Mucosa of gallbladder (tissue), 1 donor: ENCODE measurements at places on chromosomes 12 and 14.
A peak's percentile ranks its signal among the peaks of the same experiment; 100 is the strongest.

- no peak for DNase-seq
Observed at GRCh38 chr12:117152793-117153775, 37.2 kb downstream of the FBXO21 start.

- no peak for DNase-seq
Observed at GRCh38 chr12:6228535-6229223, 28.5 kb downstream of the CD9 start.

GRCh38 chr12:86801439-86801838 lies 545.2 kb upstream of the MGAT4C start:
- no peak for DNase-seq

- DNase-seq, result no peak
Observed at GRCh38 chr12:17097674-17098073, 491.7 kb upstream of the LMO3 start.

DNA sequence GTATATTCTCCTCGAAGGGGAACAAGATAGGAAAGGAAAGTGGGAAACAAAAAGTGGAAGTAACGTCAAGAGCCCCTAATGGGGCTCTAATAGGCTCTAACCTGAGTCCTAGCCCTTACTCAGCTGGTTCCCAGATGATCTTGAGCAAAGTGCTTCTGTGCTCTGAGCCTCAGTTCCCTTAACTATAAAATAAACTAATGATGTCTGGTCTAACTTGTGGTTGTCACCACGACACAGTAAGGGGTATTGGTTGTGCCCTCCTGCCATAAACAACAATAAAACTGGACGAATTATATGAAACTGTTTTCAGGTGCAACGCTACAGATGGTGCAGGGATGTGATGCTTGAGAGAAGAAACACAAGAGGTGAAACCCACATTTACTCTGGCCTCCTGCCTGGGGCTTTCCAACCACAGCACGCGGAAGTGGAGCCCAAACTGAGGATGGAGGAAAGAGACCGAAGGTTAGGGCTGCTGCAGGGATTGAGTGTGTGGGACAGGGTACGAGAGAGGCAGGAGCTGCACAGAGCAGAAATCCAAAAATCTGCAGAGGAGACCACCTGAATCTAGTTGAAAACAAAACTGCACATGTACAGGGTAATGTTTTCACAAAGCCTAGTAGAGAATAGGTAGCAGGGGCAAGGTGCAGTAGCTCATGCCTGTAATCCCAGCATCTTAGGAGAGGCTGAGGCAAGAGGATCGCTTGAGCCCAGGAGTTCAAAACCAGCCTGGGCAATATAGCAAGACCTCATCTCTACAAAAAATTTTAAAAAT lies 45.6 kb upstream of the BCL2L14 start:
- no peak for DNase-seq

DNA sequence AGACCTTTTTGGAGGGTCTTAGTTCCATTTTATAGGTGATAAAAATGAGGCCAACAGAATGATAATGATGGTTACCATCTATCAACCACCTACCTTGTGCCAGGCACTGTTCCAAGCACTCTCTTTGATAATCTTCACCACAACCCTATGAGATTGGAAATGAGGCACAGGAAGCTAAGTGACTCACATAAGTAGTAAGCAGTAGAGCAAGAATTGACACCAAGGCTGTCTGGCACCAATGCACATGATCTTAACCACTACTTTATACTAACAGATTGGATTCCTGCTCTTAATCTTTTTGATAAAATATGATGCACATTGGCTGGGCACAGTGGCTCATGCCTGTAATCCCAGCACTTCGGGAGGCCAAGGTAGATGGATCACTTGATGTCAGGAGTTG lies 91.4 kb downstream of the DRAM1 start:
- DNase-seq, result no peak

DNA sequence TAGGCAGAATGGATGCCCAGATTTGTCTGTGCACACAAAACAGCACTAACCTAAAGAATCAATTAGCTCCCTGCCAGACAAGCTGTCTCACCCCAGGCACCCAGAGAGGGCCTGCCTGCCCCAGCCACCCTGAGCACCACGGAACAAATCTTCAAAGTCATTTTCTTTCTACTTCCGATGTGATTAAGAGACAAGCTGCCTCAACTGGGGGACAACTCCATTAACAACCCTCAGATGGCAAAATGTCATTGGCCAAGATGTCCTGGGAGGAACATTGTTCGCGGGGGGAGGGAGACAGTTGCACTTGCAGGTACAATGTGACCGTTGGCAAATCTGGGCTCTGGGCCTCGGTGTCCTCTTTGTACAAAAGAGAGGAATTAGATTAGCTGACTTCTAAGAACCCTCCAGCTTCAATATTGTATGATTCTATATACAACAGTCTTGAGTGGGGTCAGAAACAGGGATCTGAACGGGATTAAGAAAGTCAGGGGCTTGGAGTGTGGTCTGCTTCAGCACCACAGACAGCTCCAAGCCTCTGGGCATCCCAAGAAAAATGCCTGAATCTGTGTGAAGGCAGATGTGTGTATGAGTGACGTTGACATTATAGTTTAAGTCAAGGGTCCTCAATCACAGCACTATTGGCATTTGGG lies 42.8 kb upstream of the CMKLR1 start:
- no peak for DNase-seq

GRCh38 chr12:94841177-94841576 lies 162.3 kb downstream of the NDUFA12 start:
- no peak for DNase-seq

- DNase-seq, result no peak
Observed at GRCh38 chr12:70576341-70577282, 60.6 kb downstream of the PTPRB start.

- DNase-seq, result no peak
Observed at GRCh38 chr12:88108021-88108420, 33.9 kb downstream of the CEP290 start.

GRCh38 chr12:21527451-21528180 lies 1.5 kb downstream of the SPX start:
- DNase-seq, result peak; percentile 39

GRCh38 chr14:45587142-45587541 lies 334.1 kb upstream of the MIS18BP1 start:
- DNase-seq, result no peak

GRCh38 chr12:6899427-6899826 lies 5.2 kb upstream of the LRRC23 start:
- DNase-seq, result no peak

GRCh38 chr12:124765581-124766489 lies 97.8 kb downstream of the SCARB1 start:
- no peak for DNase-seq

DNA sequence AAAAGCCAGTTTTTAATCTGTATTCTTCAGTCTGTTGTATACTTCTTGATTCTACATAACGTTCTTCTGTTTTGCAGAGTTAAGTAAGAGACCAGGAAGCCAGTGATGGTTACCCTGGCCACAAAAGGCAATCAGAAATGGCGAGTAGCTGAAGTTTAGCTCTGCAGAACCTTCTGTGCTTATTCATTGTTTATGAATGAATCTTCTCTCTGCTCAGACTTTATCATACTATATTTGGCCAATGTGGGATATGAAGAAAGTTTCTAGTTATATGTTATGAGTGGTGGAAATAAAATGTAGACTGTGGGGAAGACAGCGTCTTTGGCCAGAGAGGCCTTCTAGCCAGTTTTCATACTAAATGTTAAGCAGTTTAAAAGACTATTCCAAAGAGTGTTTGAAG lies 249.9 kb upstream of the RGS6 start:
- DNase-seq, result no peak

- no peak for DNase-seq
Observed at GRCh38 chr12:11584221-11584855, 65.1 kb upstream of the ETV6 start.

DNA sequence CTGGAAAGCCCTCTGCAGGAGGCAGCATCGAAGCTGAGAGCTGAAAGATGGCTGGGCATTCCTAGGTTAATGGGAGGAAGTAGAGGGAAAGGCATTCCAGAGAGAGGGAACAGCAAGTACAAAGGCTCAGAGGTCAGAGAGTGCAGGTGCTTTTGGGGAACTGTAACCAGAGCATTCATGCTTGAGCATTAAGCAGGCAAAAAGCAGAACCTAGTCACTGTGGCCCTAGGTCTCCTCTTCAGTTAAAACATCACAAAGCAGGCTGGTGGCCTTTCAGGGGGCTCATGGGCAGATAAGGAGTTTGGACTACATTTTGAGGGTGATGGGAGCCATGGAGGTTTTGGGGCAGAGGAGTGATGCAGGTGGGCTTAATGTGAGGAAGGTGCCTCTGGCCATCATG lies 169.2 kb upstream of the MYL2 start:
- DNase-seq, result no peak

GRCh38 chr14:45868863-45869262 lies 615.9 kb upstream of the MIS18BP1 start:
- DNase-seq, result no peak

GRCh38 chr12:48419116-48419935 lies 53.0 kb upstream of the ANP32D start:
- DNase-seq, result no peak

GRCh38 chr12:77742631-77743030 lies 88.1 kb upstream of the NAV3 start:
- no peak for DNase-seq

DNA sequence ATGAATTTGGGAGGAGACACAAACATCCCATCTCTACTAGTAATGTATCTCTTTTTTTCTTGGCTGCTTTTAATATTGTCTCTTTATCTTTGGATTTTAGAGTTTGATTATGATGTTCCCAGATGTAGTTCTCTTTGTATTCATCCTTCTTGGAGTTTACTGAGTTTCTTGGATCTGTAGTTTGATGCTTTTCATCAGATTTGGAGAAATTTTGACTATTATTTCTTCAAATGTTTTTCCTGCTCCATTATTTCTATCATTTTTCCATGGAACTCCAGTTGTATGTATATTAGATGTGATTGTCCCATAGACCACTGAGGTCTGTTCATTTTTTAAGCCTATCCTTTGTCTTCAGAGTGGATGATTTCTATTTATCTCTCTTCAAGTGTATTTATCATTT lies 90.7 kb upstream of the ARHGAP5 start:
- DNase-seq, result no peak

DNA sequence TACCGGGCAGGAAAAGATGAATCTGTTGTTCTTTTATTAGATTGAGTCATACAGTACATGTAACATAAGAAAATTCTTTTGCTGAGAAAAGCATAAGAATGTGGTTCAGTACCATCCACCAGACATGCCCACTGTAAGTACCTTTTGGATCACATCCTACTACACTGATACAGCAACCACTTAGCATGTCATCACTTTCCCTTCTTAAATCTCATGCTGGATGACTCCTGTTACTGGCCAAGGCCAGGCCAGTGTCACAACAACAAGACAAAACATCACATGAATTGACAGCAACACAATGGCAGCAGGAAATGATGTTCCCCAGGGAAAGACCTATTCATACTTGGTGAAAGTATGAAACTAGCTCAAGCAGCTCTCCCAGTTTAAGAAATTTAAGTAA lies 46.4 kb downstream of the STXBP6 start:
- no peak for DNase-seq

DNA sequence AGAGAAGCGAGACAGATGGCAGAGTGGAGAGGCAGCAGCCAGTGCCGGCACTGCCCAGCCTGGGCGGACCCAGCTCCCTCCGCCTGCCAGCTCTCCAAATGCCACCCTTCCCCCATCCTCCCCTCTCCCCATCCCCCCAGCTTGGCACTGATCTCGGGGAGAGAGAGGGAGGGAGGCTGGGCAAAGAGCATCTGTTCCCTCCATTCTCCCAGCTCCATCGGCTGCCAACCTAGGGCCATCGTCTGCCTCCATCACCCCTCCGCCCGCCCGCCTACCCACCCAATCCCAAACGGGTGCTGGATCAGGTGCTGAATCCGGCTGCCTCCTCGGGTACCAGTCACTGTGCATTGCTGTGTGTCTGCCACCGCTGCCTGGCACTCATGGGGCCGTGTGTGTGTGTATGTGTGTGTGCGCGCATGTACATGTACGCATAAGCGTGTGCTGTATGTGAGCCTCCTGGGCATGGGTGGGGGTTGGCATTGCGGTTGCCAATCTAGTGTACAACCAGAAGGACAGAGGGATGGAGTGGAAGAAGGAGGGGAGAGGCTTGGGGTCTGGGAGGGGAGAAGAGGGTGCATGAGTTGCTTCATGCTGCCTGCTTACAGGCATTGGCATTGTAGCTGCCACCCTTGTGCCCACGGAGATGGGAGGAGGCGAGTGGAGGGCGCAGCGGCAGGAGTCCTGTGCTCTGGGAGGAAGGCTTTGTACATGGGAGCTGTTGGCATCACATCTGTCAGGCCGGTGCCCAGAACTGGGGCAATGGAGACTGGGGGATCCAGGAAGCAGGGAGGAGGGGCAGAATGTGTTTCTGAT lies 38.4 kb downstream of the ZFHX2 start:
- DNase-seq, result no peak

- no peak for DNase-seq
Observed at GRCh38 chr12:120800665-120801064, 75.0 kb downstream of the ACADS start.

- no peak for DNase-seq
Observed at GRCh38 chr12:119666900-119667576, 895 bp upstream of the PRKAB1 start.

GRCh38 chr12:125773033-125773640 lies 707.9 kb downstream of the AACS start:
- DNase-seq, result no peak

GRCh38 chr12:4951601-4952000 lies 41.9 kb downstream of the KCNA1 start:
- DNase-seq, result no peak

DNA sequence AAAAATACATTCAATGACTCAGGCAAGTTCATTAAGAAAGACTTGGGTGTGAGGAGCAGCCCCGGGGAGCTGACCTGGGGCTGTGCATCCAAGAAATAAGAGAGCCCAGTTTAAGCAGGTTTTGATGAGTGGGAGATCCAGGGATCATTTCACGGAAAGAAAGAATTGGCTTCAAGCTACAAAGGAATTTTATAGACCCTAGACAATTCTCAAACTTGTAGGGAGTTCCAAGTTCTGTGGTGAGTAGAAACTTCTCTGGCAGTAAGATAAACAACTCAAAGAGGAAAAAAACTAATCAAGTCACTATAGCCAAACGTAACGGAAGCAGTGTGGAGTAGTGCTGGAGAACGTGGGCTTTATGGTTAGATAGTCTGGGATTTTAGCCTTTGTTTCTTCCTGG lies 175.7 kb upstream of the DDHD1 start:
- no peak for DNase-seq

- no peak for DNase-seq
Observed at GRCh38 chr14:30243805-30244204, 315.2 kb upstream of the G2E3 start.

DNA sequence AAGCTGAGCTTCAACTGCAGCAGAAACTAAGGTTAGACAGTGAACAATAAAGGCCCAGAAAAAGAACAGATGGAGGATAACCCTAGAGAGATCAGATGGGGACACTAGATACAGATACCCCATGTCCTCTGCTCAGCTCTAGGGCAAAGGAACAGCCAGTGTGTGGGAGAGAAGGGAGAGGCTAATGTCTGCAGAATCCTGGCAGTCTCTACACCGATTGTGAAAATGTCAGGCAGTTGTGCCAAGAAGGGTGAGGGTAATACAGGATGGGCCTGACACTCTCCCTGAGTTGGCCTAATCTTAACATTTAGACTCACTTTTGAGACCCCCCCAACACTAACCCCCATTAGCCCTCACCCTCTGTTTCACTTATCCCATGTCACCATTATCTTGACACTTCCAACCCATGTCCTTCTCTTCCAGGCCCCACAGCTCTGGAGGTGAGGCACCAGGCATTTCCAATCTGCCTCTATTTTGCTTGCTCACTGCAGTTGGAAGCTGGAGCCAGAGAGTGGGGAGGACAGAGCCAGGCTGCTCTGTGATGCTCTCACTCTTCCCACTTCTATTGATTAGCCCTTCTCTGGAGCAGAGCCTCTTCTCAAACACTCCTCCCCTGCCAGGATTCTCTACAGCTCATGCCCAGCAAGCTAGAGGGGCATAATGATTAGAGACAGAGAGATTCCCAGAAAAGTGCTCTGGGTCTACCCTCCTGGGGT lies 3.0 kb upstream of the BLOC1S1 start:
- DNase-seq, result no peak
